ENCODE measurements at places on chromosomes 5 and 9. TPM values are rescaled to one million over a fixed set of nuclear protein-coding genes. Genes with fewer than 3 reads are reported as not detected.

GRCh38 chr9:37464426-37465248, 613 bp downstream of the ZBTB5 start:
- DNase-seq, result peak; percentile 93

DNA sequence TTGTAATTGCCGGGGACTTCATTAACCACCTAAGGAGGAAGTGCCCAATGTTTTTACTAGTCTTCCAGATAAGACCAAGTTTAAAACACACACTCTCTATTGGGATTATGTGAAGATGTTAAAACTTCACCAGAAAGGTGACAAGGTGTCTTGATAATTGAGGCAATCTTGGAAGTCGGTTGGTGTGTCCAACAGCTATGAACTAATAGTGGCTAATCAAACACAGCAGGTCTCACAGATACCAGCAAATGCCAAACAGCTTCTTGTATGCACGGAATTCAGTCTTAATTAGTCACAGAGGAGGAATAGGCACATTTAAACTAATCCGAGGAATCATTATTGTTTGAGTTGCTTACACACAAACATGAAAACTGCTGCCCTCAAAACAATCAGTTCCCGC, 214.5 kb downstream of the SEC61B start:
- no peak for DNase-seq

DNA sequence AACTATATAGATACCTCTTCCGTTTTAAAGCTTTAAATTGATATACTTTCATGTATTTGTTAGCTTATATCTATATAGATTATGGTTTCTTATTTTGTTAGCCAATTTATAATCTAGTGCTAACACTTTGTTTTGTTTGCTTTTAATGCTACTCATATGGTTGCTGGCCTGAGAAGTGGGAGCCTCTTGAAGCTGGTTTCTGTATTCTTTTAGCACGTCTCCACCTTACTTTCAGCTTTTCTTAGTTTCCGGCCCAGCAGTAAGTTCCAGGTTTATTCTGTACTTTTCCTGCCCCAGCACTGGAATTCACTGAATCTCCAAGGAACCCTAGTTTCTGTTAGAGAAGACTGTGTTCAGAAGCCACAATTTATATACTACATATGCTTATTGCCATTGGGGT, 458.9 kb downstream of the PRR16 start:
- DNase-seq, result no peak

DNA sequence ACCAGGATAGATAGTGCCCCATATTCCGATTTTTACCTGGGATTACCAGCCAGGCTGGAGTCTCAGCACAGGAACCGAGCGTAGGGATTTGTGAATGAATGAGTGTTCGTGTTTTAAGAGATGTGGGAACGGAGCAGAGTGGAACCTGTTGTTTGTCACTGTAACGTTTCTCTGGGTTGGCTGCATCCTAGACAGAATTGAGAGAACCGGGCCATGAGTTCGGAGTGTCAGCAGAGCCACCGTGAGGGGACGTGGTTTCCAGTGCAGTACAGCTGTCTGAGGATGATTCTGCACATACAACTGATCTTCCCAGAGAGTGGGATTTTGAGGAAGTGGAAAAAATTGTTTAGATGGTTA, 1.2 kb downstream of the PDE8B start:
- DNase-seq, result no peak

DNA sequence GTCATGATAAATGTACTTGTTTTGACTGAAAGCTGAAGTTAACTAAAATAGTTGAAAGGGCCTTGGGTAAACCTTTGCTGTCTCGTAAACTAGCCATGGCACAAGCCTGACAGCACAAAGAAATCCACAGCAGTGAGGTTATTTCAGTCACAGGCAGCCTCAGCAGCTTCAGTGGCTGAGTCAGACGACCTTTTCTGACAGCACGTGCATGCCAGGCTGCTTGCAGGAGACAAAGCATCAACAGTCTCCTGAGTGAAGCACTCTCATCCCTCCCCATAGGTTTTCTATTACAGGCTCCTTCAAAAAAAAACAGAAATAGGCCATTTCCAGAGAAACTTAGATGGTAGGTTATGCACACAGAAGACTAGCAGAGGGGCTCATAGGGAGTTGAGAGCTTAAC, 34.6 kb downstream of the OXCT1 start:
- no peak for DNase-seq

GRCh38 chr5:146467760-146468159, 20.6 kb downstream of the TCERG1 start:
- DNase-seq, result no peak

DNA sequence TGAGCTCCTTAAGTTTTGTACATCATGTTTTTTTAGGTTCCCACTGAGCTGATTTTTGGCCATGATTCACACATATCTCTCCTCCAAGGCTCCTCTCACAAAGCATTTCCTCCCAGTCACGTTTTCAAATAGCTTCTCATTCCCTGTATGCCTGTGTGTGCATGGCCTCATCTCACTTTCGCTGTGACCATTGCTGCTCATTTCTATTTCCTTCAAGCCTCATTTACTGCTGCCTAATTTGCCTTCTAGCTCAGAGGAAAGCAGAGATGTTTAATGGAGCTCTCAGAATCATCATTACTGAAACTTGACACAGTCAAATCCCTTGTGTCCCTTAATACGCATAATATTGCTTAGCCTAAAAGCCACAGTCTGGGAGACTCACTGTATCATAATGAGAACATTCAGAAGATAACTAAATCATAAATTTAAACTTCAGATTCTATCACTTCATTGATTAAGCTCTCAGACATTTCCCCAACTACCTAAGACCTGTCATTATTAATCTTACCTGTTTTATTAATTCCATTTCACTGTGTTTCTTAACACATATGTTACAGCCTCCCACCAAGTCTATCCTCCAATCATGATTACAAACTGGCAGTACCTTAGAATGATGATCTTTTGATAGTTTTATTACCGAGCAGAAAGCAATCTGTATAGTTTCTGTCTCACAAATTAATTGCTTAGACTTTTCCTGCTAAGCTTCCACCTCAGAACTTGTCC, 278.3 kb upstream of the PTGER4 start:
- DNase-seq, result no peak

GRCh38 chr9:91131433-91131839, 230.3 kb downstream of the AUH start:
- no peak for DNase-seq

- DNase-seq, result peak; percentile 33
Measured at GRCh38 chr9:746661-747434, 94.6 kb upstream of the DMRT1 start.

DNA sequence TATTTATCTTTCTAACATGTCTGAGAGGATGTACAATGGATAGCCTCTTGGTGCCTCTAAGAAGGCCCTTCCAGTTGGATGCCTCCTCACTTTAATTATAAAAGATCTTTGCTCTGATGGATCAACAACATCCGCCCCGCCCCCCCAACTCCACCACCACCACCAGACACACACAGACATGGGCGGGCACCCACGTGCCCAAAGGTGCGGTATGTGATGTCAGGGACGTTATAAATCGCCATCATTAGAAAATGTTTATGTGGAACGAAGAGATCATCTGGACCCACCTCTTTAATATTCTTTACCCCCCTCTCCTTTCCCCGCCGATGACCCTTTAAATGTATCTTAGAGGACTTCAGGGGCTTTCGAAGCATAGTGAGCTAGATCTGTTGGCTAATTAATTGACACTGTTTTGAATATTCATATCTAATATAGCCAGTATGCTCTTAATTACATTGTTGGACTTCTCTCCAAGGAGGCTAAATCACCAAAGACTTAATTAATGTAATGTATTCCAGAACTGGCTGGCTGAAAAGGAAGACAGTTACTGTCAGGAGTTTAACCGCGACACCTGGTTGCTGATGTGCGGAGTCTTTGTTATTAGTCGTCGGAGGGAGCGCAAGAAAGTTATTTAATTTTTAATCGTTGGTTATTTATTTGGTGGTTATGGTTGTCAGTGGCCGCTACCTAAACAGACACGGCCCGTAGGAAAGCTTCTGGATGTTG, 6.1 kb upstream of the FOXB2 start:
- no peak for DNase-seq

- DNase-seq, result no peak
Measured at GRCh38 chr5:118891252-118891651, 97.1 kb downstream of the DTWD2 start.

DNA sequence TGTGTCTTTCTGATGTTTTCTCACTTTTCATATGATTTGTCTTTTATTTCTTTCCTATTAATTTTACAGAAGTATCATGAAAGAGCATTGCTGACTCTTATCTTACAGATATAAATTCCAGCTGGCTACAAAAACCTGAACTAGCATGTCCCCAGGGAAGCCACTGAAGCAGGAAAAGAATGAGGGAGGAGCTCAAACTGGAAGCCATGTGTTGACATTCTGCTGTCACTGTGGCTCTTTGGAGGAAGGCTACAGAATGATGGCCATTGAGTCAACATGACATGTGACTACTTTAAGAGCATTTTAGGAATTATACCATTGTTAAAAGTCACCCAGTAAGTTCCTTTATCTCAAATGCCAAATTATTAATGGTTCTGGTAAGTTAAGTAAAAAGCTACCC, 638.3 kb upstream of the DMAC1 start:
- DNase-seq, result no peak

DNA sequence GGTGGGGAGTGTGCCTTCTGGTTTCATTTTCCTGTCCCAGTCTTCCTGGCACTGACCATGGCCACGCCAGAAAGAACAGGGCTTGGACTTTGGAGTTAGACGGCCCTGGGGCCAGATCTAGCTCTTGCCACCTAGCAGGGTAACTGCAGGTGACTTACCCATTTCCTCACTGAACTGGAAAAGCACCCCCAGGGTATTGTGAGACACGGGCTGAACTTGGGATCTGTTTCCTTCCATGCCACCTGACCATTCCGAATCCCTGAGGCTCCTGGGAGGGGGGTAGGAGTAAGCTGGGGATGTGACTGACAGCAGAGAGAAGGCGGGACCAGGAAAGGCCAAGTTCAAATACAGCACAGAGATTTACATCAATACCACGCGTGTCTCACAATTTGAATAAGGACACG, 9.4 kb downstream of the HNRNPAB start:
- no peak for DNase-seq

- no peak for DNase-seq
Measured at GRCh38 chr5:108421713-108422112, 39.8 kb upstream of the FBXL17 start.

- no peak for DNase-seq
Measured at GRCh38 chr9:89680547-89681467, 76.0 kb downstream of the GADD45G start.

- DNase-seq, result no peak
Measured at GRCh38 chr5:127423173-127423798, 94.2 kb upstream of the PRRC1 start.

The C1QTNF3 gene
- 1.0 TPM for total RNA-seq

The NMUR2 gene
- total RNA-seq, result not detected

The GCNT4 gene
- 14.4 TPM for total RNA-seq

Data from H1 (cell line).